ENCODE measurements at places on chromosomes 6 and 20.

- DNase-seq: no peak
Measured at GRCh38 chr6:15431762-15432483, 186.1 kb downstream of the JARID2 start.

DNA sequence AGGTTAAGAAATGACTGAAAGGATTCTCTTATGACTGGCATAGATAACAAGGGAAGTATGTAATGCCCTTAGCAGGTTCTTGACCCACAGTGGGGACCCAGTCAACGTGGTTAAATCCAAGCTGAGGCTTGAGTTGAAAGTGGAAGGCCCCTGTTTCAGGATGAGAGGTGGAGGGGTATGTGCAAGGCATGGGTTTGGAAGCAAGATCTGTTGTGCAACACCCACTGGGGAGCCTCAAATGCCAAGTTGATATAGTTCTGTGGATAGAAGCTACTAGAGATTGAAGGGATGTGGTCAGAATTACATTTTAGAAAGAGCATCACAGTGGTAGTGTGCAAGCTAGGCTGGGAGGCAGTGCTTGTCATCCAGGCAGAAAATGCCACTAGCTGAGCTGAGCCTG lies 5.1 kb downstream of the PABPC1L start:
- no peak for DNase-seq

DNA sequence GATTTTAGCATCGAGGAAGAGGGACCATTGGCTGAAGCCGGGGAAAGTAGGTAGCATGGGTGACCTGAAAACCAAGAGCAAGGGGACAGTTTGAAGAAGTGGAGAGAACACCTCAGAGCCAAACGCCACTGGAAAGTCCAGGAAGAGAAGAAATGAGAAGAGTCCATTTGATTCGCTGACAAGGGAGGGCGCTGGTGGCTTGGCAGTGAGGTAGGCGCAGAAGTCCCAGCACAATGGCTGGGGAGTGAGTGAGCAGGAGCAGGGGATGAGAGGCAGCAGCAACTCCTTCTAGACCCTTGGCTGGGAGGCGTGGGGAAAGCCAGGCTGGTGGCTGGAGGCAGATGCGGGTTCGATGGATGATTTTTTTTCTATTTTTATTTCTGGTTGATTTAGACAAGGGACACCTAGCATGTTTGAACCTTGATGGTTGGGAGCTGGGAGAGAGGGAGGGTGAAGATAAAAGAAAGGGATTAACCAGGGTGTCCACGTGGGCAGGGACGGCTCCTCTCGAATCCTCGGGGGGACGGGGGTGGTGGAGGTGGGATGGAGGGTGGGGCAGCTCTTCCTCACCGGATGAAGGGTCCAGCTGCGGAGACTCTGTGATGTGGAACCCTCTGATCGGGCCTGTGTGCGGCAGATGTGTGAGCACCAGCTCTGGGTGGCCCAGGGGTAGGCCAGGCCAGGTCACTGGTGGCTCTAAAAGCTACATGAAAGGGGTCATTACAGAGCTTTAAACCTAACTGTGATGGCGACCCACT lies 164.2 kb downstream of the NFATC2 start:
- DNase-seq: no peak

- no peak for DNase-seq
Measured at GRCh38 chr20:20371083-20371482, 3.2 kb downstream of the INSM1 start.

GRCh38 chr20:1875762-1876161 lies 19.4 kb upstream of the SIRPA start:
- DNase-seq: no peak

- no peak for DNase-seq
Measured at GRCh38 chr20:33773412-33774089, 37.6 kb upstream of the CHMP4B start.

DNA sequence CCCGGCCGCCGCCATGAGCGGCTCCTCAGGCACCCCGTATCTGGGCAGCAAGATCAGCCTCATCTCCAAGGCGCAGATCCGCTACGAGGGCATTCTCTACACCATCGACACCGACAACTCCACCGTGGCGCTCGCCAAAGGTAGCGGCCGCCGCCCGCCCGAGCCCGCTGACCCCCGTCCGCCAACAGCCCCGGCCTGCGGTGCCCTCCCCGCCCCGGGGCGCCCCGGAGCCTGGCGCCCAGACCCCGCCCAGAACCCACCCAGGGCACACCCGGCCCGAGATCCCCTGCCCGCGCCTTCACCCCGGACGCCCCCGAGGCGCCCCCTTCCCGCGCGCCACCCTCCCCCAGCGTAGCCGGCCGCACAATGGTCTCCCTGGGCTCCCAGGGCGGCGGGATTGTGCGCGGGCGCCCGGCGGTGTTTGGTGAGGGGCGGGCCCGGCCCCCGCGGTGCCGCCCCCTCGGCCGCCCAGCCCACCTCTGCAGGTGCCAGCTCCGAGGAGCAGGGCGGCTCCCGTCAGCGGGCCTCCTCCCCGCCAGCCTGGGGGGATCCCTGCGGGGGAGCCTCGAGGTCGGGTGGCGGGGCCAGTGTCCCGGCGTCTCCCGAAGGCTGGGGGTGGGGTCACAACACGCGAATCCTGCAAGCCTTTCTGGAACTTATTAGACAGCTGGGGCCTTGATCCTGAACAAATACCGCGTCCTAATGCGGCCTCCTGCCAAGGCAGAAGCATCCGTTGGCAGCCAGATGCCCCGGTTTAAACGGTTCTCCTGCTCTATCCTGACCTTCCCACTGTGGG lies 577 bp downstream of the LSM14B start:
- no peak for DNase-seq

DNA sequence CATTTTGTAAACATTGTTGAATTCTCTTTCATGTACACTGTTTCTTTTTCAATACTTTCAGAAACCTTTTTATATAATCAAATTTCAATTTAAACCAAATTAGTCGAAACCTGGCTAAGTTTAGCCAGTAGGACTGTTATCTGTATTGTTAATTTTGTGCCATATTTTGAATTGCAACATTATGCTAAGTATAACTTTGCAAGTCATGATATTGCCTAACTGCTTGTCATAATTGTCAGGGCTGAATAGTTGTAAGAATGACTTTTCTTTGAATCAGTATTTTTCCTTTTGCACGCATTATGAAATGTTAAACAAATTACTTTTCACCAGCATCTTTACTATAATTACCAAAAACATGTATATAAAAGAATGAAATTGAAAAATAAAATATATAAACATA lies 82.7 kb downstream of the SAMD3 start:
- DNase-seq: no peak

- no peak for DNase-seq
Measured at GRCh38 chr20:38979434-38979833, 17.3 kb downstream of the DHX35 start.

- DNase-seq: no peak
Measured at GRCh38 chr6:153574231-153574630, 443.1 kb upstream of the RGS17 start.

- DNase-seq: no peak
Measured at GRCh38 chr6:19845266-19846041, 8.3 kb downstream of the ID4 start.

- no peak for DNase-seq
Measured at GRCh38 chr6:42340511-42340910, 111.2 kb downstream of the TRERF1 start.

GRCh38 chr6:157556144-157556645 lies 175.2 kb downstream of the ZDHHC14 start:
- no peak for DNase-seq

DNA sequence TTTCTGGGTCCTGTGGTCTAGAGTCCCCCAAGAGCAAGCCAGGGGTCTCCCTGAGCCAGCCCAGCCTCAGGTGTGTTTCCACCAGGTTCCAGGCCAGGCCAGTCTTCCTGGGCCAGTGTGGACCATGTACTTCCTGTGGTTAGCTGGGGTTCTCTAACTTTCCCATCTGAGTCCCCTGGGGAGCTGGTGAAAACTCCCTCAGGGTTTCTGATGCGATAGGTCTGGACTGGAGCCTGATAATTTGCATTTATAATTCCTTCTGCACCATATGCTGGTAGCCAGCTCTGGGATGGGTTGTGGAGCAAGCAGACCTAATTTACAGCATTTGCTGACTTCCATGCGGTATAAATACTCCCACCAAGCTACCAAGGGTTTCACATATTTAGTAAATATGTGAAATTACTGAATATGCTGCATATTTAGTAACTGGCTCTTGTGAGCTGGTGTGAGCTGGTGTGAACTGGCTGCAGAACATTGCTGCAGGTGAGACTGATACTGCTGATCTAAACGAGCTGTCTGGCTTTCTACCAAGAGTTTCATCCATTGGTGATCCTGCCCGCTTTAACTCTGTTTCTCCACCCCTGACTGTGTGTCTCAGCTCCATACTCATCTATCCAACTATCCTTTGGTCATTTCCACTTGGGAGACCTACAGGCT lies 62.6 kb downstream of the RIN2 start:
- DNase-seq: no peak

DNA sequence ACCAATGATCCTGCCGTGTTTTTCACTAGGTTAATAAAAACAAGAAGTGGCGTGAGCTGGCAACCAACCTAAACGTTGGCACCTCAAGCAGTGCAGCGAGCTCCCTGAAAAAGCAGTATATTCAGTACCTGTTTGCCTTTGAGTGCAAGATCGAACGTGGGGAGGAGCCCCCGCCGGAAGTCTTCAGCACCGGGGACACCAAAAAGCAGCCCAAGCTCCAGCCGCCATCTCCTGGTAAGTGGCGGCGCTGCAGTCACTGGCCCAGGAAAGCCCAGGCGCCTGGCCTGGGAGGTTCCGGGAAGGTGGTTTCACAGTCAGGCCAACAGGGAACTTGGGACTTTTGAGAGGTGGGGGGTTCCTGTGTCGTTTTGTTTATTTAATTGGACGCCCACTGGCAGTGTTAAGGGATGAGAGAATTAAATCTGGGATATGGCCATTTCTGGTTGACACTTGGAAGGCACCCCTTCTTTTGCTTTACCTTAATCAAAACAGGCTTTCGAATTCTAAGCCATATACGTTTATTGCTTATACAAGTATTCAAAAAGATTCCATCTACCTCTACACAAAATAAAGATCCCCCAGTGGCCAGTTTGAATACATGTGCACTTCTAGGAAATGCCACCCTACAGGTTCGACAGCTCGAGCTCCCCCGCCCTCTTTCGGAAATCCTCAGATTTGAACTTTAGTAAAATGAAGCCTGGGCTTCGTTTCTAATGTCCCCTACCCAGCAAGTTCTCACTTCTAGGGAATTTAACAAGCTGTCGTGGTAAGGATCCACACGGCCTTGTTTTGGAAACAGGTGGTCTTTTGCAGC lies 138.9 kb downstream of the TMEM242 start:
- DNase-seq: peak; percentile 44

GRCh38 chr20:36170542-36171215 lies 16.1 kb downstream of the EPB41L1 start:
- DNase-seq: no peak

- DNase-seq: no peak
Measured at GRCh38 chr20:48175261-48175660, 390.0 kb upstream of the SULF2 start.

DNA sequence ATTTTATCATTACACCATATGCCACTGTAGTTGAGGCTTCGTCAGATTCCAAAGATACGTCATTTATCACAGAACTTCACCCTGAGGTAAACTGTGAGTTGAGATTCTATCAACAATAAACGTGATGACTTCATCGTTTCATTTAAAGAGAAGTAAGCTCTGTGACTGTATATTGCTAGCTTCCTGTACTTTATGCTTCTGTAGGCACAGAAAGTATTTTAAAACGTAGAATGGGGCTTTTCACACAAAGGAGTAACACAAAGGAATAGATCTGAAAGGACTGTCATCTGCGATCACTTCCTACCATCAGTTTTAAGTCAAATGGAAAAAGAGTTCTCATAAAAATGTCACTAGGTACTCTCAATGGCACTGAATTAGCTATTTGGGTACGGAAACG lies 234.4 kb upstream of the MCHR2 start:
- DNase-seq: no peak

DNA sequence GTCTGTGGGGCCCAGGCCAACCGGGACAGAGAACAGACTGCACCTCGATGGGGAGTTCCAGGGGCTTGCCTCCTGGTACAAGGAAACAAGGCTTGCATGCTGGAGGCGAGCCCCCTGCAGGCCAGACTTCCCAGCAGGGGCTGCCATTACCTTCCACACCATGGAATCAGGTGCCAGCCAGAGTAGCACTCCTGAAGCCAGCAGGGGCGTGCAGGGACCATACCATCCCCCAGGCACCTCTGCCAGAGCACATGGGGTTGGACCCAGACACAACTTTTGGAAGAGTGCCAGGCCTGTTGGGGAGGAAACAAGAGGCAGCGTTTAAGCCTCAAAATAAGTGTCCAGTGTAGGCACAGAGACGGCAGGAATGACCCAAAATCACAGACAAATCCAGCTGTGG lies 6.5 kb downstream of the DDO start:
- no peak for DNase-seq

- no peak for DNase-seq
Measured at GRCh38 chr6:116933485-116933884, 56.4 kb downstream of the RFX6 start.

DNA sequence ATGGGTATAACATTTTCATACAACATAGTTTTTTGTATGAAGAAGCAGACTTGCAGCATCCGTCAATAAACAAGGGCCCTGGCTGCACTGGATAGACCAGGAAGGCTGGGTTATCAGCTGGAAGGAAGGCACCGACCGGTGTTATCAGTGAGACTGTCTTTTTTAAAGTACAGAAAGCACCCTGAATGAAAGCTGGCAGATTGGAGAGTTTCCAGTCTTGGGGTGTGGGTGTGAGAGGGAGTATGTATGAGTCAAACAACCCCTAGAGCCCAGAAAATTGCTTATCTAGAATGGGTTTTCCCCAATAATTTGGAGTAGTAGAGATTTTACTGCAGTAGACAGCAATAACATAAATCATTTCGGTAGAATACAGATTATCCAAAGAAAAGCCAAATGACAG lies 42.4 kb downstream of the TXLNB start:
- no peak for DNase-seq

GRCh38 chr6:141173529-141173928 lies 959.2 kb upstream of the GJE1 start:
- no peak for DNase-seq

GRCh38 chr20:62819494-62820174 lies 2.8 kb downstream of the COL9A3 start:
- no peak for DNase-seq

GRCh38 chr6:111625461-111626391 lies 20.0 kb upstream of the TRAF3IP2 start:
- DNase-seq: no peak

- no peak for DNase-seq
Measured at GRCh38 chr6:165845493-165845892, 182.5 kb upstream of the PDE10A start.

GRCh38 chr6:10014557-10014956 lies 400.3 kb downstream of the TFAP2A start:
- no peak for DNase-seq

- no peak for DNase-seq
Measured at GRCh38 chr6:162653808-162654207, 73.8 kb downstream of the PRKN start.
